ENCODE measurements at places on chromosomes 1 and 21.

GRCh38 chr21:14076143-14076806 is 134.5 kb downstream of the LIPI start:
- DNase-seq: no peak

DNA sequence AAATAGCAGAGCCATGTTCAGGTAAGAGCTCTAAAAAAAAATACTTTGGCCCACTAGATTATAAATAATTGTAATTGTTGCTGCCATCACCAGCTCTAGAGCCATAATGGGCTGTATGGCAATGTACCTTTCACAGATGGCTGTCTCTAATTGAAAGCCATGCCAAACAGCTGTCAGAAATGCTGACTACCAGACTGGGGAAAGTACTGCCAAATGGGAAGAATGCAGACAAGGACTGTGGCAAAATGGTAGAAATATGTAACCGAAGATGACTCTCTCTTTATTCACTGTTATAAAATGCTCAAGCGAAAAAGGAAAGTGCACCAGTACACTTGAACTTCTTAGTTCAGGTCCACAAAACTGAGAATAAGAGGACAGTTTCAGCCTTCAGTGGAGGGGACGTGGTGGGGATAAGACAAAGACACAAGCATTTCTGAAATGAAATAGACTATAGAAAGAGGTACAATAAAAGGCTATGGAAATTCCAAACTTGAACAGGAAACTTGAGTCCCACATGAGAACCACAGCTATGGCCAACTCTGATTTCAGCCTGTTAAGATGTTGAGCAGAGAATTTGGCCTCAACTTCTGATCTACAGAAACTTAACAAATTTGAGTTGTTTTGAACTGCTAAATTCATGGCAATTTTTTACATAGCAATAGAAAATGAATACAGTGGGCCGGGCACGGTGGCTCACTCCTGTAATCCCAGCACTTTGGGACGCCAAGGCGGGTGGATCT is 46.5 kb upstream of the LPGAT1 start:
- peak; percentile 91 for DNase-seq

GRCh38 chr1:94783342-94784189 is 36.6 kb upstream of the SLC44A3 start:
- no peak for DNase-seq

DNA sequence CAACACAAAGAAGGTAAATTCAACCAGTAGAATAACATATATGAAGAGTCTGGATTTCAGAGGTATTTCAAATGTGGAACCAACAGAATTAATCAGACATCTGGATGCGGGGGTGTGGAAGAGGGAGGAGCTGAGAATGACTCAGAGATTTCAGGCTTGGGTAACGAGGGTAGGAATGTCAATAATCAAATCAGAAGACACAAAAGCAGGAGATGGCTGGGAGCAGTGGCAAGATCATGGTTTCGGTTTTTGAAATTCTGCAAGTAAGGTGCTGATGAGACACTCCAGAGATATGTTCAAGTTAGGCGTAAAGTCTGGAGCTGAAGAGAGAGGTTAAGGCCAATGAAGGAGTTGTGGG is 64.0 kb downstream of the PLPPR5 start:
- no peak for DNase-seq

- no peak for DNase-seq
These were observed 38.8 kb downstream of the WDR4 start for GRCh38 chr21:42840411-42841155.

- DNase-seq: peak; percentile 93
These were observed 271.0 kb downstream of the TRABD2B start for GRCh38 chr1:47725992-47726855.

DNA sequence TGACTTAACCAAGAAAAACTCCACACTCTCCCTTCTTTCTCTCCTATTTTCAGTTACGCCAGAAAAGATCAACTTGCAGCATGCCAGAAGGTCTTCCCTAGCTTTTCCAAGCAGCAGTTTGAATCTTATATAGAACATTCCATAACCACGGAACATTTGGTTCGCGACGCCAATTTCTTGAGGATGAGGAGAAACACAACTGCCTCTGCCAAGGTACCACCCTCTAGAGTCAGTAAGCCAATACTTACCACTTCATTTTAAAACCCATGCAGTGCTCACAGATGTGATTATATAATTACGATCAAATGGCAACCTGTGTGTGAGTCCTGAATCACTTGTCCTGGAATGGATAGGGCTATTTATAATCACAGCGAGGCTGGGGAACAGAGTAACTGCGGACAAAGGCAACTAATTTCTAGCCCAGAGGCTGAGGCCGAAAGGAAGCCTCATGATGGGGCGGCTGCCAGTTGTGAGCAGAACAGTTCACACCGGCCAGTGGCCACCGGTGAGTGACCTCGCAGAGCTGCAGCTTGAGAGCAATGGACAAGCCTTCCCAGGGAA is 43.2 kb upstream of the BACE2 start:
- no peak for DNase-seq

DNA sequence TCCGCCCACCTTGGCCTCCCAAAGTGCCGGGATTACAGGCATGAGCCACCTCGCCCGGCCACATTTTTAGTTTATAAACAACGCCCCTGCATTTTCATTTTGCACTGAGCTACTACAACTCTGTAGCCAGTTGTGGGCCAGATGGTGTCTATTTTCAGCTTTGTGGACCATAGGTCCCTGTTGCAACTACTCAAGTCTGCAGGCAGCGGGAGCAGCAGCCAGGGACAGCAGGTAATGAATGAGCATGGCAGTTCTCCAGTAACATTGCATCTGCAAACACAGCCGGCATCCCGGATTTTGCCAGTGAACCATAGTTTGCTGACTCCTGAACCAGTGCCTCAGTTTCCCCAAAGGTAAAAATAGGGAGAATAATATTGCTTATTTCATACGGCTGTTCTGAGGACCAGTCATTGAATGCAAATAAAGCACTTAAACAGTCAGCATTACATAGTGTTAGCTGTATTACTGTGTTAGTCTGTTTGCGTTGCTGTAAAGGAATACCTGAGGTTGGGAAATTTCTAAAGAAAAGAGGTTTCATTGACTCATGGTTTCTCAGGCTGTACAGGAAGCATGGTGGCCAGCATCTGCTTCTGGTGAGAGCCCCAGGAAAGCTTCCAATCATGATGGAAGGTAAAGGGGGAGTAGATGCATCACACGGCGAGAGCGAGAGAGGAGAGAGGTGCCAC is 65.5 kb upstream of the SLC45A1 start:
- DNase-seq: peak; percentile 84

- DNase-seq: no peak
These were observed 93.8 kb downstream of the LAMC2 start for GRCh38 chr1:183279835-183280234.

GRCh38 chr1:207742850-207743555 is 8.9 kb upstream of the CD46 start:
- no peak for DNase-seq

- DNase-seq: peak; percentile 27
These were observed 517.6 kb downstream of the PTPRU start for GRCh38 chr1:29753771-29754572.

DNA sequence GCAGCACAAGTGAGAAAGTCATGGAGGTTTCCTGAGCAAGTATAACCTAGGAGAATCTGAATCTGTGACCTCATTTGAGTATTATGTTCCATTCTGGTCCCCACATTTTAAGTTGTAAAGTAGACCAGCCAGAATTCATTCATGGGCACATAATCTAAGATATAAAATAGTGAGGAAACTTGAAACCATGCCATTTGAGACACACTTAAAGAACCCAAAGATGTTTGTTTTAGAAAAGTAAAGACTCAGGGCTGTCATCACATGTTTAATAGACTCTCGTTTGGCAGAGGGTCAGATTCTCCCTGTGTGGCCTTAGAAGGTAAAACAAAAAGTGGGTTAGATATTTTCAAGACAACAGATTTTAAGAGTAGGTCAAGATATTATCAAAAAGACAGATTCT is 6.4 kb downstream of the SZT2 start:
- no peak for DNase-seq

GRCh38 chr1:179003512-179004066 is 22.1 kb upstream of the FAM20B start:
- no peak for DNase-seq

DNA sequence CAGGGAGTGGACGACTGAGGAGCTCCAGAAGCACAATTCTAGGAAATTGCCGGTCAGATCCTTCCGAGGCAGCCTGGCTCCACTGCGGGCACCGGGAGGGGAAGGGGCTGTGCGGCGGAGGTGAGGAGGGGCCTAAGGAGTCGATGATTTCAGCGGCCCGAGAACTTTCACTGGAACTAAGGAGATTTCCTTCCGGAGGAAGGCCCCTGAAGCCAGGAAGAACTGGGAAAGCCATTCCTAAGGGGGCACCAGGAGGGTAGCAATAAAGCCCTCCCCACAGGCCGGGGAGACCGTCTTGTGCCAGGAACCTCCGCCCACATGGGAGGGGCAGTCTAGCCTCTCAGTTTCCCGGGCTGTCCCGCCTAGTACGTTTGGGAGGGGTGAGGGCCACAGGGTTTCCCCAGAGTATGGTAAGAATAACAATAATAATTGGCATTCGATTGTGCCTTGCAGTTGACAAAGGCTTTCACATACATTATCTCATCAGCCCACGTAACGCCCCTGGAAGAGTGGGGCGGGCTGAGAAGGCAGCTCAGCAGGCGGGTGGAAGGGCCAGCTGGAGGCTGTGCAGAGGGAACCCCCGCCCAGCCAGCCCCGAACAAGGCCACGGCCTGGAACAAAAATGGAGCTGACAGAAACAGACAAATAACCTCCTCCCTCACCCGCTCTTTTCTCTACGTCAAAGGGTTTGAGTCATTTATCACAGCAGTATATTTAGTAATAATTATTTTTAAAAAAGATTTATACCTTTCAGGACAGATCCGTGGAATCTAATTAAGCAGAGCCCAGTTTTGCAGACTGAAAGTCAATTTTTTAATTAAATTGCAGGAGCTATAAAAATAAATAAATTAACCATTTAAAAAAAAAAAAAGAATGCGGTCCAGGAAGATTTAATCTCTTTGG is 19.8 kb downstream of the NPR1 start:
- no peak for DNase-seq

GRCh38 chr1:192485692-192486436 is 89.7 kb upstream of the RGS1 start:
- no peak for DNase-seq
